SW 1271 (cell line): ENCODE measurements at places on chromosomes 2 and 18.

GRCh38 chr2:173763641-173764040 is 201.5 kb downstream of the SP3 start:
- DNase-seq, result no peak

- no peak for DNase-seq
These were observed 126.9 kb upstream of the TRIB2 start for GRCh38 chr2:12589802-12590320.

- DNase-seq, result no peak
These were observed 601.5 kb upstream of the FANCL start for GRCh38 chr2:58842501-58843155.

DNA sequence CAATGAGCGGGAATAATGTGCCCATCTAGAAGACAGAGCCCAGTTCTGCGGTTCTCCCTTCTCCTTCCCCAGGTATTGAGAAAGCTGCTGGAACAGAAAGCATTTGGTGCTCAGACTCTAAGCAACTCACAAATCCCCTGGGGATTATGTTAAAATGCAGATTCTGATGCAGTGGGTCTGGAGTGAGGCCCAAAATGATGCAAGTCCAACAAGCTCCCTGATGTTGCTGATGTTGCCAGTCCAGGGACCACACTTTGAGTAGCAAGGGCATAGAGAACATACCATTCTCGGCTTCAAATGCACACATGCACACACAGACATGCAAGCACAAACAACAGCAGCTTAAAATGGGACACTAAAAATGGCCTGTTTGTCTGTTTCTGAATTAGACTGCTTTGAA is 274.8 kb upstream of the NCKAP5 start:
- no peak for DNase-seq

DNA sequence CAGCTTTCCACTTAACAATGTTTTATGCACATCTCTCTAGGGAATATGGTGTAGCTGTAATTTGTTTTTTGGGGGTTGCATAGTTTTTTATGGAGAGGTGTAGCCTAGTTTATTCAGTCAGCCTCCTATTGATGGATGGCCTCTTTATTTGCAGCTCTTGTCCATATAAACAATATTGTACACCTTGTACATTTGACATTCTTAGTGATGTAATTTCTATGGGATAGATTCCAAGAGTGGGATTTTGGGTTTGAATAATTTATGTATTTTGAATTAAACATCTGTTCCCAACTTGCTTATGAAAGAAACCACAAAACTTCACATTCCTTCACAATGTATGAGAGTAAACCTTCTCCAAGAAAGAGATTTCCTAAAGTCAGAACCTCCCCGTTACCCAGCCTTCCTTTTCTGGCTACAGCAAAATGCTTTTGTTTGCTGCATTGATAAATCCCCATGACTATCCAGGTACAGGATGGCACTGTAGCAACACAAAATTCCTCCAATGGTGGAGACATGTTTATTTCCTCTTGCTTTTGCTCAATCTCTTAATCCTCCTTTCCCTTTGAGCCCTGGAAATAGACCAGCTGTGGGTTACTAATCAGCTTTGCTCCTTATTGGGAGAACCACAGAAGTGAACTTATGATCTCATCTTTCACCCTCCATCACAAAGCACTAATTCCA is 58.4 kb upstream of the GALR1 start:
- no peak for DNase-seq

DNA sequence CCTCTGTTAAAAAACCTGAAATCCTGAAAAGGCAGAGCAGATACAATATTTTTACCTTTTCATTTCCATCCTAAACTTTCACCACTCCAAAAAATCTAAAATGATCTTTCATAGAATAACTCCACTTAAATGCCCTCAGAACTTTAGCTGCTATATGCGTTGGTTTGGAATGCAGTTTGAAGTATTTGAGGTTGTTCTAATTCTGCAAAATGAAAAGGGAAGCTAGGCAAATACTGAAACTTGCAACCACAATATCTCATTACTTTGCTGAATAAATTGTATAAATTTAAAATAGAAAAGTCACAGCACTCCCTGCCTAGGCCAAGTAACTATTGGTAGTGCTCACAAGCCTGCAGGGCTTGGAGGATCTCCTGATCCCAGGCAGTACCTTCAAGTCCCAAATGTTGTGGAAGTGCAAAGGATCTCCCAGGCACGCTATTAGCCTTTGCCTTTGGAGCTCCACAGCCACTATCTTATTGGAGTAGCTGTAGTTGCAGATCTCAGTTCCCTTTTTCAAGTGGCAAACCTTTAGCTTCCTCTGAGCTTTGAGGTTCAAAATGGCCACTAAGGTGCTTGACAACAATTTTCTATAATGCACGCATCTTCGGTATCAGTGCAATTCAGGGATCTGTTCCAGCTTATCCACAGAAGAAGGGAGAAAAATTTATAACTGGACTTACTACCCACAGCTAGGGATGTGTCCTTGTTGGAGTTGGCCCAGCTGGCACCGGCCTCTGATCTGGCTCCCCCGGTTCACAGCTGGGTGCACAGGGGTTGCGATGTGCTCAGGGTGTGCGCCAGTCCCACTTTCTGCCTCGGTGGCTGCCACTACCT is 43.4 kb upstream of the ANKRD62 start:
- DNase-seq, result no peak

DNA sequence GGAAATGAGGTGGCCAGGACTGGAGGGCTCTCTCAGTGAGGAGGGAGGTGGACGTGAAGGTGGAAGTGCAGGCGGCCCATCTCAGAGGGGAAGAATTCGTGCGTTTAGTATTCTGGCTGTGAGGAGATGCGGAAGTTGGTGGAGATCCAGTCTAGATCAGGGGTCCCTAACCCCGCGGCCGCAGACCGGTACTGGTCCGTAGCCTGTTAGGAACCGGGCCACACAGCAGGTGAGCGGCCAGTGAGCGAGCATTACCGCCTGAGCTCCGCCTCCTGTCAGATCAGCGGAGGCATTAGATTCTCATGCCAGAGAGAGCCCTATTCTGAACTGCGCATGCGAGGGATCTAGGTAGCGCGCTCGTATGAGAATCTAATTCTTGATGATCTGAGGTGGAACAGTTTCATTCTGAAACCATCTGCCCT is 1.6 kb upstream of the FHOD3 start:
- DNase-seq, result no peak

- DNase-seq, result no peak
These were observed 188.7 kb upstream of the SALL3 start for GRCh38 chr18:78790960-78791359.

DNA sequence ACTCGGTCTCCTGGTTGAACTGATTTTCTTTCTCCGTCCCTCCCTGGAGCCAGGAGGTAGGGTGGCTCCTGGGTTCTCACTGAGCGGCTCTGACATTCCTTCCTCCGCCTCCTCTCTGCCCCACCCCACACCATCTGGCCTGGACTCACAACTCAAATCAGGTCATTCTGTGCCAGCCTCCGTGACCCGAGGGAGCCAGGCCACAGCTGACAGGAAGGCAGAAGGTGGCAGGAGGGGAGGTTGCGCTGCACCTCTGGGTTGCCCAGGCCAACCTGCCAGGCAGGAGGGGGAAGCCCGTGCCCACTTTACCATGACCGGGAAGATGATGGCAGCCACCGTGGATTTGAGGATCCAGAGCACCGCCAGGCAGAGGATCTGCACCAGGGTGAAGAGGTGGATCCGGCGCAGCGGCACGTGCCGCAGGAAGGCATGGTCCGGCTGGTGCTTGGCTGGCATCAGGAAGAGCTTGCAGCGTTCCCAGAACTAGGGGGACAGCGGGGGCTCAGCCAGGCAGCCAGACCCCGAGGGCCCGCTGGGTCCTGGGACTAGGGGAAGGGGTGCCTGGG is 28.3 kb downstream of the MTHFD2 start:
- no peak for DNase-seq

DNA sequence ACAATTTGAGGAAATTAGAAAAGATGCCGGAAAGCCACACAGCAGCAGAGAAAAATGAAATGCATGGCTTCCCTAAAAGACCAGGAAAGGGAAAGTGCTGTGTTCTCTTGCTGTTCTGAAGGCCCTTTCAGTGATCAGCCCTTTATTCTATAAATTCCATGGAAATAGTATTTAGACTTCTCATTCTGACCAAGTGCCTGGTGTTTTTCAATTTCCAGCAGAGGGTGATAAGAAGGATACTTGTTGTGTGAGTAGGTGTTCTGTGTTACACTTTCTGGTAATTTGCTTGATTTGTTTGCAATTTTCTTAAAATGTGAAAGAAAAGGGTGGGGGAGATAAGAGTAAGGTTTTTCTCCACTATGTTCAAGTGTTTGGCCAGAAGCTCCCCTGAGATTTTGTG is 504.5 kb downstream of the IRS1 start:
- no peak for DNase-seq

DNA sequence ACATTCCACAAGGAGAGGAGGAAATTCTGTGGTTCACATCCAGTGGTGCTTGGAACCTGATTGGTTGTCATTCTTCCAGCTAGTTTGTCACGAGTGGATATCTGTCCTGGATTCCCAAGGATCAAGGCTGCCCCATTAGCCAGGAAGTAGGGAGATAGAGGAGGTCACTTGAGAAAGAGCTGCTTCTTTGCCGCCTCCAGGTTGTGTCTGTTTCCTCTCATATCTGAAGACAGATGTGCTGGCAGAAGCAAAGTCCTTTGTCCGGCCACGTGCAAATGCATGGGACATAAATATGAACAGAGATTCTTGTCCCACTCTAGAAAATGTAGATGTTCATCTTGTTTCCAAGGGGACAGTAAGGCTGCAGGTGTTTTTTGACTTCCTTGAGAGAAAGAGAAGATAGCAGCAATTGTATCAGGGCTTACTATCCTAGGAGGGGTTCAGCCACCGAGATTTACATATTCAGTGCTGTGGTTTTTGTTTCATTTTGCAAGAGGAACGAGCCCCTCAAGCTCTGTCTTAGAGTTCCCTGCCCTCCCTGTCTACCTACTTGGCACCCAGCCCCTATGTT is 174.4 kb downstream of the RPIA start:
- DNase-seq, result no peak

- no peak for DNase-seq
These were observed 161.8 kb downstream of the DYSF start for GRCh38 chr2:71614976-71615766.

DNA sequence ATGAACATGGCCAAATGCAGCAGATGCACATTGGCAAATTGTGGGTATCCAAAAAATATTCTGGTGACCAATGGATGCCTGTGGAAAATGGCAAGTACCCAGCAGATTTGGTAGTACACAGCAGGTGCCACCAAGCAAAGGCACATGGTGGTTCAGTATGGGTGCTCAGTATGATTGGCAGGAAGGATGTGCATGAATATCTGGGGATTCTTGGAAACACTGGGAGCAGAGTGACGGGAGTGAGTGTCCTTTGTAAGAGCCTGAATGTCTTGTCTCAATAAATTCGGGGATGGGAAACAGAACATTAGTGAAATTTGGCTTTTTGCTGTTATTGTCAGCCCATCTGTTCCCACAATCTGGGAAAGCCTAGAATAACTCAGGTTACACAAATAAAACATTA is 36.8 kb upstream of the ACADL start:
- no peak for DNase-seq

GRCh38 chr2:230583581-230583980 is 129.1 kb upstream of the CAB39 start:
- DNase-seq, result no peak

DNA sequence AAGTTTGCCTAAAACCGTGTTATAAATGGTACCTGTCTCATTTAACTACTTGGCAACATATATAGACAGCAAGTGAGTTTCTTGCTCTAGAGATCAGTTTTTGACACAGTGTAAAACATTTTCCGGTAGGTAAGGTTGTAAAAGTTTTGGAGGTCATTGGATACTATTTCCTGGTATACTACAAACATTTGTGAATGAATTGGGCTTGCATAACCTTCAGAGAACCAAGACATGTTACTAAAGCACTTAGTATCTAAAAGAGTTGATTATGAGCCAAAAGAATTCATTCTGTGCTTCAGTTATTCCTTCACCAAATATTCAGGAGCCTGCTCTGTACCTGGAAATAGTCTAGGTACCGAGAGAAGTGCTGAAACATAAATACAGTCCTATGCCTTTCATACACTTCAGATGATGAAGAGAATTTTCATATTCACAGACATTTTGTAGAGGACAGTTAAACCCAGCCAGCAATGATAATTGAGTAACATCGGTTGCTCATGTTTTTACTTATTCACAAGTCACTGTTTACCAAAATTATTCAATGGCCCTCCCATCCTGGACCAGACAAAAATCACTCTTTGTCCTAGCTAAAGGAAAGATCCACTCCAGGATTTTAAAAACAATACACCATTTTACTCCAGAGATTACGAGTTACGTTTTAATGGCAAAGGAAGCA is 319.4 kb upstream of the RBMS1 start:
- no peak for DNase-seq
